ENCODE measurements at places on chromosomes 3 and 15.

DNA sequence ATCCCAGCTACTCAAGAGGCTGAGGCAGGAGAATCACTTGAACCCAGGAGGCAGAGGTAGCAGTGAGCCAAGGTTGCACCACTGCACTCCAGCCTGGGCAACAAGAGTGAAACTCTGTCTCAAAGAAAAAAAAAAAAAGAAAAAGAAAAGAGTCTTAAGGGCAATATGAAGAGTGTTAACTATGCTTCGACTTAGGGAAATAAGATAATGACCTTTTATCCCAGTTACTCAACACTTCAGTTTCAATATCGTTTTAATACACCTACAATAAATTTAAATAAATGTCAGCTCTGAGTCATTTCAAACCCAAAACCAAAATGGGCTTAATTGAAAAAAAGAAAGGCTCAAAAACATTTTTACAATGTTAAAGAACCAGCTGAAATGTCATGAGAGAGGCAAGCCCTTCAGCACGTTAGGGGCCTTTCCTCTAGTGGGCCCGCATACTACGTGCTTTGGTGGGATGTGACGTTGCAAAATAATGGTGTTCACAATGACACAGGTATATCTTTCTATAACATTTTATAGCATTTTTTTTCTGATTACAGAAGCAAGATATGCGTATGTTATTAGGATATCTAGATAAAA, 15.3 kb downstream of the FYCO1 start:
- no peak for DNase-seq

- no peak for DNase-seq
These were observed 320.5 kb downstream of the ZIC1 start for GRCh38 chr3:147729641-147730040.

- DNase-seq, result no peak
These were observed 58.1 kb downstream of the NGLY1 start for GRCh38 chr3:25724948-25725645.

DNA sequence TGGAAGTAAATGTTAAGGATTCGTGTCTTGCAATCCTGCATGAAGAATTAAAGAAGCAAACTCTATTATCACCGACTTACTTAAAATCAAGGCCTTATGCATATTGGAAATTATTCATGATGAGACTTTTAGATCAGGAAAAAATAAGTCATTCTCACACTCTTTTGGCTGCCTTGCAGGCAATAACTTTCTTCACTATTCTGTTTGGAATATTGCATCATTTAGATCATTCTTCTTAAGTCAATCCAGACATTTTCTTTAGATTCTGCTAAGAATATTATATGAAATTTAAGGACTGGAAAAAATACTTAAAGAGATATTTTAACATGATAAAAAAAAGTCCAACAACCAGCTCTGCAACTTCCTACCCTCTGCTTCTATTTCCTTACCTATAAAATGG, 245.4 kb downstream of the LRRN1 start:
- no peak for DNase-seq

DNA sequence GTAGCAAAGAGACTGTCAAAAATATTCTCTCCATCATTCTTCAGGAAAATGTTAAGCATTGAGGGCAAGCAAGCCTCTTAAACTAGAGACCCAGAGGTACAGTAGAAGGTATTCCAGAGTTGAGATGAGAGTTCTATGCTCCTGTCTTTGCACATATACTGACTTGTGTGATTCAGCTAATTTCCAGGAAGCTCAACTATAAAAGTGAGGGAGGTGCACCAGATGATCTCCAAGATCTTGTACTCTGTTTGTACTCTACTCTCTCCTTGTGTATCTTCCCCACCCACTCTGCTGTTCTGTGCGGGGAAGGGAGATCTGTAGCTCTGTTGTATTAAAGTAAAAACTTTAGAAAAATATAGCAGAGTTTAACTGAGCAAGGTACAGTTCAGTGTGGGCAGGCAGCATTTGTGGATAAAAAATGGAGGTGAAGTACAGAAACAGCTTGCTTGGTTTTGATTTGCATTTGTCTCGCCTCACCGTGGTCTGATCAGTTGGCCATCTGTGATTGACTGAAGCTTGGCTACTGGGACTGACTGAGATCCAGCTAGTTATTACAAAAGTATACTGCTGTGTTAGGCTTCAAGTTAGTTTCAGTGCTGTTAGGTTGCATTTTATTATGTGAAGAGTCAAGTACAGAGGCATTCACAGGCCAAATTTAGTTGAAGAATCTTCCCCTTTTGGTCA, 463.1 kb upstream of the GOLIM4 start:
- no peak for DNase-seq

DNA sequence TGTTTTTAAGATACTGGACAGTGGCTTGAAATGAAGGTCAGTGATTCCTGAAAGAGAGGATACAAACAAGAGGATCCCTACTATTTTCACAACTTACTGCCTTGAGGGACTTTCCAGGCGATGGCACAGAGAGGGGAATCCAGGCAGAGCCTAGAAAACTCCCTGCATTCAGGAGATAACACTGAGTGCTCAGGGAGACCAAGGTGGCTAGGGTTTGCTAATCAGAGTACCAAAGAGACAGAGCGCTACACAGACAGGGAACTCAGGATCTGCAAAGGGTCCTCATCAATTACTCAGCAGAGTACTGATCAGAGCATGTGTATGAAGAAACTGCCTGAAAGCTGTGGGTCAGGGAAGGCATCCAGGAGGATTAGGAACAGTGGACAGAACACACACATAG, 11.7 kb upstream of the MRPS22 start:
- no peak for DNase-seq

DNA sequence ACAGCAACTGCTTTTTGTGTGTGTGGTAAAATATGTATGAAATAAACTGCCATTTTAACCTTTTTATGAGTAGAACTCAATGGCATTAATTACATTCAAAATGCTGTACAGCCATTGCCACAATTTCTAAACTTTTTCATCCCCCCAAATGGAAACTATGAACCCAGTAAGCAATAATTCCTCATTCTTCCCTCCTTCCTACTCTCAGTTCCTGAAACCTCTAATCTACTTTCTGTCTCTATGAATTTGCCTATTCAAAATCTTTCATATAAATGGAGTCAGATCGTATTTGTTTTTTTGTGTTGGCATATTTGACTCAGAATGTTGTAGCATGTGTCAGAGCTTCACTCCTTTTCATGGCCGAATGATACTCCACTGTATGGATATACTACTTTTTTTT, 5.3 kb upstream of the BLM start:
- DNase-seq, result no peak

- DNase-seq, result no peak
These were observed 73.6 kb downstream of the ETV5 start for GRCh38 chr3:186035277-186035676.

- DNase-seq, result no peak
These were observed 10.7 kb downstream of the CCNL1 start for GRCh38 chr3:157149136-157149696.

DNA sequence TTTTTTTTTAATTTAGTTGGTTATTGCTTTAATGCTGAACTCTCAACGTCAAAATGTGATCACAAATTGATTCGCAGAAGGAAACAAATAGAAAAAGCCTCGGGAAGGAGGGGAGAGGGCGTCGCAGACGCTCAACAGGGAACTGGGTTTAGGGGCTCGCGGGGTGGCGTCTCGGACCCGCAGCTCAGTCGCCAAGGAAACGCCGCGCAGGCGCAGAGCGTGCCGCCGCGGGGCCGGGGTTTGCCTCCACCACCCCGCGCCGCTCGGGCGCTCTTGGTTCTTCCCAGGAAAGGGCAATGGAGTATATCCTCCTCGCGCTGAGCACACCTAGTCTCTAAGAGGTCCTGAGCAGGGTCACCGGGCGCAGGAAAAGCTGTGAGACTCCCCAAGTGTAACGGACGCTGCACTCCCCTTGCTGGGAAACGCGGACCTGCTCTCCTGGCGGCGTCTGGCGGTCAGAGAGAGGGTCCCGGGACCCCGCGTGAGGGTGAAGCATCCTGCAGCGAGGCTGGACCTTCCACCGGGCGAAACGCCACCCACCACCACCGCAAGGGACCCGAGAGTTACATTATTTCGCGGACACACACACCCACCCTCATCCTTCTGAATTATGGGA, 753 bp downstream of the PLCH1 start:
- DNase-seq, result no peak

DNA sequence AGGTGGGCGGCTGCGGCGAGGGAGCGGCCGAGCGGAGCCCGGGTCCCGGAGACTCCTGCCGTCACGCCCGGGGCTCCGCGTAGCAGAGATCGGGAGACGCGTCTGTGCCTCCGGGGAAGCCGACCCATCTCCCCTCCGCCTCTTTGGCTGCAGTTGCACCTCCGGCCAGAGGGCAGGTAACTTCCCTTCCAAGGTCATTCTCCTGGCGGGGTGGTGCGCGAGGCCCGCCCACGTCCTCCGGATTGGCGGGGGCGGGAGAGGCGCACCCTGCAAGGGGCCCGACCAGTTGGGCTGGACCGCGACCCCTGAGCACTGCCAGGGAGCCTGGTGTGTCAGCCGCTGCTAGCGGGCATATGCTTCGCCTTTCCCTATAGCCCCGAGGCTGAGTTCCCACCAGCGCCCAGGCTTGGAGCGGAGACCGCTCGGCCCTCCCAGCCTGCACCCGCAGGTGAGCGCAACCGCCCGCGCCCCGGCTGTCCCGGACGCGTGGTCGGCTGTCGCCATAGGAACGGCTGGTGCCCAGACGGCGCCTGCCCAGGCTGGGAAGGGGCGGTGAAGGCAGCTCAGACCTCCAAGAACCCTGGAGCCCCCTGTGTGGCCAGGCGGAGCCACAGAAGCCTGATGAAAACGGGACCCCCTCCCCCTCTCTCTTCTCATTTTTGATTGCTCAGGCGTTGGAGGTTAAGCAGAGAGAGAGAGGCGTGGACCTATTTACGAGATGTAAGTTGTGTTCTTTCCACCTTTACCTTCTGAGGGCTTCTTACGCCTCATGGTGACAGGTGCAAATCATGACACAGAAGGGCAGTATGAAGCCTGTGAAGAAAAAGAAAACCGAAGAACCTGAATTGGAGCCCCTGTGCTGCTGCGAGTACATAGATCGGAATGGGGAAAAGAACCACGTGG, 453 bp downstream of the ZDHHC23 start:
- peak; percentile 1 for DNase-seq

- DNase-seq, result no peak
These were observed 11.1 kb downstream of the SERP1 start for GRCh38 chr3:150535204-150535603.

GRCh38 chr3:182568261-182568660, 225.0 kb upstream of the ATP11B start:
- DNase-seq, result no peak

- DNase-seq, result no peak
These were observed 188.7 kb downstream of the IL5RA start for GRCh38 chr3:2921452-2921851.

- DNase-seq, result no peak
These were observed 80.6 kb downstream of the MEIS2 start for GRCh38 chr15:37019479-37020433.

DNA sequence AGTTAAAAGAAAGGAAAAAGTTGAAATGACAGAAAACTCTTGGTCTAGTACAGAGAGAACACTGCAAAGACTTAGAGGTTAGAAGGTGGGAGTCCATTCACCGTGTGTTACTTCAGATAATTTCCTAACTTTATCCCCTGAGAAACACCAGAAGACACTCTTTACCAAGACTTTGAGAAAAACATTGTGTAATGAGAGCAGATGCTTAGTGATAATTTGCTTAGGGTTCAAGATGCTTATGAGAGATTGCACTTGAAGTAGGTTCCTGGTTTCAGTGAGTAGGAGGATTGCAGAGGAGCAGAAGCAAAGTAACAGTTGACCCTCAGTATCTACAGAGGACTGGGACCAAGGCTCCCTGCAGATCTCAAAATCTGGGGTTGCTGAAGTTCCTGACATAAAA, 594.1 kb downstream of the NR2F2 start:
- DNase-seq, result no peak

- DNase-seq, result no peak
These were observed 8.5 kb downstream of the PPCDC start for GRCh38 chr15:75031848-75032247.

DNA sequence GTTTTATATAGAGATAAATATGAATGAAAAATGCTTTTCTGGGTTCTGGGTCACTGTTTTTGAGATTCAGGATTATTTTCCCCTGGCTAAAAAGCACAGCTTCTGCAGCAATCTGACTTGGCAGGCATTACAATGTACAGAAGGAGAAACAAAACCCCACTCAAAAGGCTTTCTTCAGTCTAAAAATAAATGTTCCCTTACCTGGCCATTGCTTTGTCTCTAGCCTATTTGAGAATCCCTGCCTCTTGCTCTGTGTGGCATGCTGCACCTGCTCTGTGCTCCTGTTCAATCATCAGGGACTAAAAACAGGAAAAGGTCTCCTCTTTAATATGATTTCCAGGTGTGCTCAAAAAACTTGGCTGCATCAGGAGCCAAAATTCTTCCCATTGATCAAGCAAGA, 187.4 kb upstream of the STAC start:
- DNase-seq, result no peak

DNA sequence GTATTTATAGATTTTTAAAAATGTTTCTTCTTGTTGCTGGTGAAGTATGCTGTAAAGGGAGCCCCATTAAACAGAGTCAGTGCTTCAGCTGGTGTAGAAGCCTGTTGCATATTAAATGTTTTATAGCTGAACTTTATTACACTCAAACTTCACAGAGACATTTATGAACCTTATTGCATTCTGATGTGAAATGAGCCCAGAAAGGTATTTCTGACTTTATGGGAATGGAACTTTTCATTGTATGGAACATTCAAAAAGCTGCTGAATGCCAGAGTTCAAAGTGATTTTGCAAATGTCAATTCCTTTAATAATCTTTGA, 329.3 kb upstream of the RASGRP1 start:
- DNase-seq, result no peak

DNA sequence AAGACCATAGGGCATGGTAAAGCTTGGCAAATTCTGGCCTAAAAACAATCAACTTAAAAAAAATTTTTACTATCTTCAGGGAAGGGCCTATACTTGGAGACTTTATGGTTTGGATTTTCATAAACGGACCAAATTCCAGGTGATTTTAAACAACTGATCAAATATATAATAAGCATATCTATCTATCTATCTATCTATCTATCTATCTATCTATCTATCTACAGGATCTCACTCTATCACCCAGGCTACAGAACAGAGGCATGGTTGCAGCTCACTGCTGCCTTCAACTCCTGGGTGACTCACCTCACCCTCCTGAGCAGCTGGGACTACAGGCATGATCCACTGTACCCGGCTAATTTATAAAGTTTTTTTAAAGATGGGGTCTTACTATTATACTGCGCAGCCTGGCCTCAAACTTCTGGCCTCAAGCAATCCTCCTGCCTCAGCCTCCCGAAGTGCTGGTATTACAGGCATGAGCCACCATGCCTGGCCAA, 6.7 kb downstream of the SPPL2A start:
- DNase-seq, result no peak

DNA sequence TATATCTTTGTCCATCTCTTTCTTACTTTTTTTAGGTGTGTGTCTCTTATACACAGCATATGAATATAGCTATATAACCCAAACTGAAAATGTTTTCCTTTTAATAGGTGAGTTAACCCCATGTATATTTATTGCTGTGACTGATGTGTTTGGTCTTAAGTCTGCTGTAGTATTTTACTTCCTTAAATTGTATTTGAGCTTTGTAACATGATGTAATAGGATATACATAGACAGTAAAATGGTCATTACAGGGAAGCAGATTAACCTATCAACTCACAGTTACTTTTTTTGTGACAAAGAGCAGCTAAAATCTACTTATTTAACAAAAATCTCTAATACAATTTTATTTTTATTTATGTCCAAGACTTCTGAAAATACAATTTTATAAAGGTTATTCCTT, 51.8 kb upstream of the CDAN1 start:
- DNase-seq, result no peak
